Osteocyte (in vitro differentiated cells): ENCODE measurements at places on chromosomes 13 and 19.

DNA sequence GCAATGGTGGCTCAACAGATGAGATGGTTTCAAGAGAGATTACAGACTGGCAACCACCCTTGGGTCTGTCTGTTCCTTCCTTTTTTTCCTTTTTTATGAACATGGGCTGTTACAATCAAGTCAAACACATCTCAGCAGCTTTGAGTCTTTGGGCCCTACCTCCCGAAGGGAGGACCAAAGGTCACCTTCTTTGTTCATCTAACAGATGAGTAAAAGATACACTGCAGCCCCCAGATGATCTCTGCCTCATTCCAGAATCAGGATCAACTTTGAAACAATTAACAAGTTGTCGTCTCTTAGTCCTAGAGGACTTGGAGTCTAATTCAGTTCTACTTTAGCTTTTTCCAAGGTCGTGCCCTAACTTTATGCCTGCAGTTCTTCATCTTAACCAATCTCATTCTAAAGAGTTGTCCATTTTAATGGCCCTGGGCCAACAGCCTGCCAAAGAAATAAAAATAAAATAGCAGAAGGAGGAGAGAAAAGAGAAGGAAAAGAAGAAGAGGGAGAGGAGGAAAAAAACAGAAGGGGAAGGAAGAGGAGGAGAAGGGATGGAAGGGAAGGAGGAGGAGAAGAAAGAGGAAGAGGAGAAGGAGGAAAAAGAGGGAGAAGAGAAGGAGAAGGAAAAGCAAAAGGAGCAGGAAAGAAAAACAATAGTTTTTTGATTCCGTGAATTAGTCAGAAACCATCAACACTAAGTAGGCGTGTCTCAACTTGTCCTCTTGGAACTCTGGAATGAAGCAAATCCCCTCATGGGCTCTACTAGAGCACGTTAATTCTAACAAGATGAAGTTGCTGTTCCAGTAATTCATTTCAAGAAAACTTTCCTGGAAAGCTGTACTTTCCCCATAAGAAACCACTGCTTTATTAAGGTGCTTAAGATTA lies 281.2 kb downstream of the FOXO1 start:
- no peaks in the 10 kb centered on the region for H3K36me3 ChIP-seq
- peaks cover 3% of the 10 kb centered on the region for H3K4me1 ChIP-seq
- DNase-seq = no peak
- H3K27ac ChIP-seq = no peak overlapping the region
- no peak overlapping the region for H3K4me3 ChIP-seq

GRCh38 chr13:102970542-102970941 lies 95.7 kb downstream of the SLC10A2 start:
- H3K36me3 ChIP-seq = no peaks in the 10 kb centered on the region
- H3K4me3 ChIP-seq = no peak overlapping the region
- no peak overlapping the region for H3K27ac ChIP-seq
- no peak for DNase-seq

DNA sequence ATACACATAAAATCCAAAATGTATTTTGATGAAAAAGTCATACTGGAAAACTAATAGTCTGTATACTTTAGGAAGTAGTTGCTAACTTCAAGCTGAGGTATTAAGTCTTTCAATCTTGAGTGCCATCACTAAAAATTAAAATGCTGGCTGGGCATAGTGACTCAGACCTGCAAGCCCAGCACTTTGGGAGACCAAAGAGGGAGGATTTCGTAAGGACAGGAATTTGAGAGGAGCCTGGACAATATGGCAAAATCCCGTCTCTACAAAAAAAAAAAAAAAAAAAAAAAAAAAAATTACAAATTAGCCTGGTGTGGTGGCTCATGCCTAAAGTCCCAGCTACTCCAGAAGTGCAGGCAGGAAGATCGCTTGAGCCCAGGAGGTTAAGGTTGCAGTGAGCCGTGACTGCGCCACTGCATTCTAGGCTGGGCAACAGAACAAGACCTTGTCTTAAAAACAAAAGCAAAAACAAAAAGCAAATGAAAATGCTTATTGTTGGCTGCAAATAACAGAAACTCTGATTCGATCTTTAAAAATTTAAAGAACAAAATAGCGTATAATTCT lies 1994.2 kb upstream of the PCDH20 start:
- no peak for DNase-seq
- H3K27me3 ChIP-seq = no peaks in the 10 kb centered on the region
- H3K4me3 ChIP-seq = no peak overlapping the region
- H3K36me3 ChIP-seq = no peaks in the 10 kb centered on the region

DNA sequence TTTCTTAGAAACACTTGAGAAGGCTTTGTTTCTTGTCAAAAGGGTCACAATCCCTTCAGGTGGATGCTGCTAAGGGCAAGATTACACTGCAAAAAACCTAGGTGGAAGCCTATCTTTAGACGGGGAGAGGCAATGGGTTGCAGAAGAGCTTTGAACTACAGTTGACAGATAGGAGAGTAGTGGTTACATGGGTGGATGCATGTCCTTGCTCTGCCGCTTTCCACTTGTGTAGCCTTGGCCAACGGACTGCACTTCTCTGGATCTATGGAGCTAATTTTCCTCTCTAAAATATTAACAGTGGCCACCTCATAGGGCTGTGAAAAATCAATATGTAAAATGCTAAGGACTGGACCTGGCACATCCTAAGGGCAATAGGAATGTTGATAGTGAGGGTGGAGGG lies 980 bp downstream of the BCKDHA start:
- peak overlapping the region; percentile 99 for H3K4me3 ChIP-seq
- H3K27me3 ChIP-seq = no peaks in the 10 kb centered on the region
- no peak overlapping the region for H3K27ac ChIP-seq

DNA sequence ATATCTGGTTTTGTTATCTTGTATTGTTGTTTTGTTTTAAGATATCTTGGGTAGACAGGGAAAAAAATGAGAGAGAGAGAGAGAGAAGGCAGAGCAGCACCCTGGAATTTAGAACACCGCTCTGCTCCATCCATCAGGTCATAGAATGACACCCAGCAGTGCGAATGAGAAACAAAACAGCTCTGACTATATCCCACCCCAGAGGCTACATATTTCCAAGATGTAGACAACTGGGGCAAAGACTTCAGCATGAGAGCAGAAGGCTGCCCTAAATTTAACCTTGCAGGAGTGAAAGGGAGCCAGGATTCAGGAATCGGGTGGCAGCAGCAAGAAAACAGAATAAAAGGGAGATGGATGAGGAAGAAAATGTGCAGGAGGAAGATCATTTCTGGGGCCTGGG lies 46.5 kb downstream of the TNFSF13B start:
- peaks cover 2% of the 10 kb centered on the region for H3K4me1 ChIP-seq
- DNase-seq = no peak
- no peak overlapping the region for H3K4me3 ChIP-seq

- DNase-seq = no peak
- H3K27me3 ChIP-seq = no peaks in the 10 kb centered on the region
- peak overlapping the region; percentile 55 for H3K4me3 ChIP-seq
- peak overlapping the region; percentile 78 for H3K27ac ChIP-seq
- no peaks in the 10 kb centered on the region for H3K36me3 ChIP-seq
- H3K4me1 ChIP-seq = peaks cover 75% of the 10 kb centered on the region
Observed at GRCh38 chr13:105611424-105611823, 924.0 kb downstream of the EFNB2 start.

- DNase-seq = no peak
- H3K4me3 ChIP-seq = no peak overlapping the region
- H3K36me3 ChIP-seq = peaks cover 60% of the 10 kb centered on the region
Observed at GRCh38 chr13:106493533-106494220, 41.8 kb downstream of the EFNB2 start.

GRCh38 chr19:55133639-55134444 lies 15.2 kb downstream of the TNNT1 start:
- no peak overlapping the region for H3K27ac ChIP-seq
- no peak overlapping the region for H3K4me3 ChIP-seq
- H3K36me3 ChIP-seq = no peaks in the 10 kb centered on the region
- no peak for DNase-seq
- H3K27me3 ChIP-seq = peaks cover 24% of the 10 kb centered on the region

DNA sequence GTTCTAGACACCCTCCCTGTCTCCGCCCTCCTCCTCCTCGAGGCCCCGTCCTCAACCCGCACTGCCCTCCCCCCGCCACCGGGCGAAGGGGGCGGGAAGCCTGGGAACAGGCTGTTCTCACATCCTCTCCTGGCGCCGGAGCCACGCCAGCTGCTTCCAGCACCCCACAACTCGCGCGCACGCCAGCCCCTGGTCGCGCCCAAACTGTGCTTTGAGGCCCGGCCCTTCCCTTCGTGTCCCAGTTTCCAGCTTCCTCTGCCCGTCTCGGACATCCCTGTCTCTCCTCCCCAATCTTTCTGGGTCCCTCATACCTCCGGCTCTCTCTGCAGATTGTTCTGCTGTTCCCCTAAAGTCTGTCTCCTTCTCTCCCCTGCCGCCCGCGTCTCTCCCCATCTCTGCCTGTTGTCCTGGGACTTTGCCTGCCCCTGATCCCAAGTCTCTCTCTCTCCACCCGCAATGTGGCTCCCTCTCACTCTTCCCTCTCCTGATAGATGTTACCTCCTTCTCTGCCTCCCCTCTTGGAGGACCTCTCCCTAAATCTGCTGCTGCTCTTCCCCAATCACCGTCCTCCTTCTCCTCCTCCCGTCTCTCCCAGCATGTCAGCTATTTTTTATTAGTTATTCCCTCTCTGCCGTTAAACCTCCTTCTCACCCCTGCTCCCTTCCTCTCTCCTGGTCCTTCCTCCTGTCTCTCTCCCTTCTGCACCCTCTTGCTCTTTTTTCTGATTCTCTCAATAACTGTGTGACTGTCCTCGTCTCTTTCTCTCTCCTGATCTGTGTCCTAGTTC lies 14.2 kb downstream of the DPF1 start:
- H3K27me3 ChIP-seq = peaks cover 8% of the 10 kb centered on the region
- H3K36me3 ChIP-seq = no peaks in the 10 kb centered on the region
- H3K27ac ChIP-seq = peak overlapping the region; percentile 73
- no peak for DNase-seq
- peaks cover 20% of the 10 kb centered on the region for H3K4me1 ChIP-seq

GRCh38 chr13:94309997-94310855 lies 169.3 kb downstream of the DCT start:
- peaks cover 57% of the 10 kb centered on the region for H3K4me1 ChIP-seq
- H3K36me3 ChIP-seq = peaks cover 5% of the 10 kb centered on the region
- H3K4me3 ChIP-seq = no peak overlapping the region
- no peak for DNase-seq
- peak overlapping the region; percentile 71 for H3K27ac ChIP-seq

GRCh38 chr19:6212403-6213265 lies 67.1 kb downstream of the MLLT1 start:
- H3K27me3 ChIP-seq = no peaks in the 10 kb centered on the region
- no peak overlapping the region for H3K4me3 ChIP-seq
- peaks cover 3% of the 10 kb centered on the region for H3K4me1 ChIP-seq
- DNase-seq = no peak
- H3K36me3 ChIP-seq = peaks cover 10% of the 10 kb centered on the region

DNA sequence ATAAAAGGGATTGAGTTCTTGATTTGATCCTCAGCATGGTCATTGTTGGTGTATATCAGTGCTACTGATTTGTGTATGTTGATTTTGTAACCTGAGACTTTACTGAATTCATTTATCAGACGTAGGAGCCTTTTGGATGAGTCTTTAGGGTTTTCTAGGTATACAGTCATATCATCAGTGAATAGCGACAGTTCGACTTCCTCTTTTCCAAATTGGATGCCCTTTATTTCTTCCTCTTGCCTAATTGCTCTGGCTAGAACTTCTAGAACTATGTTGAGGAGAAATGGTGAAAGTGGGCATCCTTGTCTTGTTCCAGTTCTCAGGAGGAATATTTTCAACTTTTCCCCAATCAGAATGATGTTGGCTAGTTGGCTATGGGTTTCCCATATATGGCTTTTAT lies 27.0 kb downstream of the POMP start:
- H3K27me3 ChIP-seq = peaks cover 6% of the 10 kb centered on the region
- H3K27ac ChIP-seq = no peak overlapping the region
- no peak for DNase-seq
- no peaks in the 10 kb centered on the region for H3K4me1 ChIP-seq
- no peak overlapping the region for H3K4me3 ChIP-seq
- no peaks in the 10 kb centered on the region for H3K36me3 ChIP-seq

DNA sequence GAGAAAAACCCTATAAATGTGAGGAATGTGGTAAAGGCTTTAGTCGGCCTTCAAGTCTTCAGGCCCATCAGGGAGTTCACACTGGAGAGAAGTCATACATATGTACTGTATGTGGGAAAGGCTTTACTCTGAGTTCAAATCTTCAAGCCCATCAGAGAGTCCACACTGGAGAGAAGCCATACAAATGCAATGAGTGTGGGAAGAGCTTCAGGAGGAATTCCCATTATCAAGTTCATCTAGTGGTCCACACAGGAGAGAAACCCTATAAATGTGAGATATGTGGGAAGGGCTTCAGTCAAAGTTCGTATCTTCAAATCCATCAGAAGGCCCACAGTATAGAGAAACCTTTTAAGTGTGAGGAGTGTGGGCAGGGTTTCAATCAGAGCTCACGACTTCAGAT lies 11.7 kb downstream of the ZNF226 start:
- no peak for DNase-seq
- H3K27me3 ChIP-seq = no peaks in the 10 kb centered on the region
- H3K4me1 ChIP-seq = no peaks in the 10 kb centered on the region
- no peak overlapping the region for H3K27ac ChIP-seq
- no peak overlapping the region for H3K4me3 ChIP-seq

DNA sequence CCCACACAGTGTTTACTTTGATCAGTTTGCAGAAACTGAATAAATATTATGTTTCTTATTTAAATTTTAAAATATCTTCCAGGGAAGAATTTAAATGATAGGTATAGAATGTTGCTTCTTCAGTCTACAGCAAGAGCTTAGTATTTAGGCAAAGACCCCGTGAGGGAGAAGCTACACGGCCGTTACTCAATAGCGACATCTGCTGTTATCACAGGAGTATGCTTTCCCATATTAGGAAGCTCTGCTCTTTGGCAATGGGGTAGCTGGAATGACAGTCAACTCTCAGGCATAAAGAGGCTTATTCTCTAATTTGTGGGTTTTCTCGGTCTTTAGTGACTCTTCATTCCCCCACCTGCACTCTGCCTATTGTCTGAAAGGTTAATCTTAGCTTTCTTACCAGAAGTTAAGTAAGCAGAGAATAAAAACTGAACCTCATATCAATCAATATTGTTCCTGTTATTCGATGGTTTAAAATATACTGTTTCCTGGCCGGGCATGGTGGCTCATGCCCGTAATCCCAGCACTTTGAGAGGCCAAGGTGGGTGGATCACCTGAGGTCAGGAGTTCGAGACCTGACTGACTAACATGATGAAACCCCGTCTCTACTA lies 13.2 kb upstream of the LHFPL6 start:
- peaks cover 5% of the 10 kb centered on the region for H3K4me1 ChIP-seq
- no peak overlapping the region for H3K4me3 ChIP-seq
- no peak overlapping the region for H3K27ac ChIP-seq

DNA sequence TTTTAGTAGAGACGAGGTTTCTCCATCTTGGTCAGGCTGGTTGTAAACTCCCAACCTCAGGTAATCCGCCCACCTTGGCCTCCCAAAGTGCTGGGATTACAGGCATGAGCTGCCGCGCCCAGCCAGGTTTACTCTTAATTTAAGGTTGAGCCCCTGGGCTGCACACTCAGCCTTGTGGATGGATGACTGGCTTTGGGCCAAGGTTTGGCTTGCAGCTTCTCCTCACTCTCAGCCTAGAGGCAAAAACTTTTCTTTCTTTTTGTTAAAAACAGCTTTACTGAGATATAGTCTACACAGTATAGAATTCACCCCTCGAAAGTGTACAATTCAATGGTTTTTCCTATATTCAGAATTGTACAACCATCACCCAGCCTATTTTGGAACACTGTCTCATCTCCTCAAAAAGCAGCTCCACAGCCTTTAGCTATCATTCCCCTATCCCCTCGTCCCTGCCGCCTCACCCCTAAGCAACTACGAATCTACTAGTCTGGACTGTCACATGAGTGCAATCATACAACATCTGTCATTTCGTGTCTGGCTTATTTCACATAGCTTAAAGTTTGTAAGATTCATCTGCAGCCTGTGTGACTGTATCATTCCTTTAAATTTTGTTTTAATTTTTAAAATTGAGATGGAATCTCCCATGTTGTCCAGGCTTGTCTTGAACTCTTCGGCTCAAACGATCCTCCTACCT lies 14.5 kb upstream of the TSPAN16 start:
- peaks cover 5% of the 10 kb centered on the region for H3K27me3 ChIP-seq
- H3K4me1 ChIP-seq = peaks cover 25% of the 10 kb centered on the region
- DNase-seq = no peak
- no peak overlapping the region for H3K4me3 ChIP-seq
